GM23248 (cell line): ENCODE measurements at places on chromosomes 1 and 21. TPM values are rescaled to one million over a fixed set of nuclear protein-coding genes. Genes with fewer than 3 reads are reported as not detected.
A peak's percentile ranks its signal among the peaks of the same experiment; 100 is the strongest.

ZRANB2 gene
- 29.3 and 33.8 TPM in 2 replicates for total RNA-seq

DNA sequence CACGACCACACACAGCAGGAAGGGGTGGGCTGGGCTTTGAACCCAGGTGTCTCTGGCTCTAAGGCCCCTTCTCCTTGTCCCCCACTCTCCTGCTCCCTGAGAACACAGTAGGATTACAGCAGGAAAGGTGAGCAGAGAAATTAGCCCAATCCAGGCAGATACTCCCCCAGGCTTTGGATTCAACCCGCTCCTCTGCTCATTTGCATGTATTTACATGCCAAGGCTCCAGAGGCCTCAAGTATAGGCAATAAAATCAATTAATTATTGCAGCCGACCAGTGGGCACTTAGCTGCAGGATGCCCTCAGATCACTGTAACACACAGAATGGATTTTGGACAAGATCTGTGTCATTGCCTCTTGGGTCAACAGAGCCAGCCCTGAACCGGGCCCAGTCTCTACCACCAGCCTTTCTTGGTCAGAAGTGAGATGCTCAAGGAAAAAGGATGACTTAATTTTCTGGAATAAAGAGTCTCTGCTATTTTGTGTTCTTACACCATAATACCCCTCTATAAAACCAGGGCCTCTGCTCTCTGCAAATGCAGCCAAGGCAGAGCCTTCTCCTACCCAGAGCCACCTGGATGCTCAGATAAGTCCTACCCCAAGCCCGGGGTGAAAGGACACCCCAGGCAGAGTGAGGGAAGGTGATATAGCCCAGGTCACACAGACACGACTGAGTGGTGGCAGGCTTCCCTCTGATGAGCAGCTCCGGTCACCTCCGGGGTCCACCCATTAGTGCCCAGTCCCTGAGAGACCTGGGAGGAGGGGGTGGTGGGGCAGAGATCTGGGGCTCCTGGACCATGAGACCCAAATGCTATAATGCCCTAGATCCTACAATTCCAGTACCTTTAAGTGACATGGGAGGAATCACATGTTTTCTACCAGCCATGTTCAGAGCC, 28.9 kb downstream of the MATN1 start:
- DNase-seq = no peak

DNA sequence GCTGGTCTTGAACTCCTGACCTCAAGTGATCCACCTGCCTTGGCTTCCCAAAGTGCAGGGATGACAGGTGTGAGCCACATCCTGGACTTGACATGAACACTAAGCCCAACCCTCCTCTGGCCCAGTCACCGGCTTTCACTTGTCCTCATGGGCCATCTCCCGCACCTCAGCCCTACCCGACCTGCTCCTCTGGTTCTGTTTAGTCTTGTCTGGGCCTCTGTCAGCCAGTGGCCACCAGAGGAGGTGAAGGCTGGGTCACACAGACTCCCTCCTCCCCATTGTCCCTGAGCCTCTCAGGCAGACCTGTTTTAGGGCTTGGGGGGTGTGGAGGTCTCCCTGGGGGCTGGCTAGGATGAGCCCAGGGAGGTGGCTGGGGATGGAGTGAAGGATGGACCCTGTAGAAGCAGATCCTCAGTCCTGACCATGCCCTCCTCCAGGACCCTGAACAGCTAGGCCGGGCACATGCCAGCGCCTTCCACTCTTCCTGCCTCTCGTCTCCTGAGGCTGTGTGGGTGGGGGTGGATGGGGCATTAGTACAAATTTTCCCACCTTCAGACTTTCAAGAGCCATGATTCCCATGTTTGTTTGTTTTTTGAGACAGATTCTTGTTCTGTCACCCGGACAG, 26.1 kb upstream of the UMODL1 start:
- DNase-seq = no peak

NUF2 gene
- total RNA-seq = 4.9 and 11.8 TPM in 2 replicates

HSD3B2 gene
- not detected in 2 replicates for total RNA-seq

FCRL5 gene
- total RNA-seq = not detected in 2 replicates

PTAFR gene
- total RNA-seq = not detected in 2 replicates

OR6K3 gene
- not detected in 2 replicates for total RNA-seq

DNA sequence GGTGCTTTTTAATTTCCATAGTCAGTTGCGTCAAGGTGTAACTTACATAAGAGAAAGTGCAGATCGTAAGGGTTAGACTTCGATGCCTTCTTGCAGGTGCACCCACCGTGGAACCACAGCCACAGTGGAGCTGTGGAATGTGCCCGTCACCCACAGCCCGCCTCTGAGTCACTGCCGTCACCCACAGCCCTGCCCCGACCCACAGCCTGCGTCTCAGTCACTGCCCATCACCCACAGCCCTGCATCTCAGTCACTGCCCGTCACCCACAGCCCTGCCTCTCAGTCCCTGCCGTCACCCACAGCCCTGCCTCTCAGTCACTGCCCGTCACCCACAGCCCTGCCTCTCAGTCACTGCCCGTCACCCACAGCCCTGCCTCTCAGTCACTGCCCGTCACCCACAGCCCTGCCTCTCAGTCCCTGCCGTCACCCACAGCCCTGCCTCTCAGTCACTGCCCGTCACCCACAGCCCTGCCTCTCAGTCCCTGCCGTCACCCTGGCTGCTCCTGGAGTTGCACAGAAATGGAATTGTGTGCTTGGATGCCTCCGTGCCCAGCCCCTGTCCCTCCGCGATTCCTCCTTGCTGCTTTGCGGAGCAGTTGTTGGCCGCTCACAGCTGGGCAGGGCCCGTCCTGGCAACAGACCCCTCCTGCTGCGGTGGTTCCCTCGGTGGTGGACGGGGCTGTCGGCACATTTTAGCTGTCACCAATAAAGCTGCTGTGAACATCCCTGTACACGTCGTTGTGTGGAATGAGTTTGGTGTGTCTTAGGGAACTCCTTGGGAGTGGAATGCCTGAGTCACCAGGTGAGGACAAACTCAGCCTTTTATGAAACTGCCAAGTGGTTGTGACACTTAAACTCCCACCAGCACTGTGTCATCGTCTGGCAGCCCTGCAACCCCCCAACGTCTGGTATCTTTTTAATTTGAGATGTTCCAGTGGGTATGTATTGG, 44.9 kb upstream of the COL6A2 start:
- peak; percentile 98 for DNase-seq

GRCh38 chr1:41025979-41026819, 4.7 kb upstream of the SLFNL1 start:
- no peak for DNase-seq

DNA sequence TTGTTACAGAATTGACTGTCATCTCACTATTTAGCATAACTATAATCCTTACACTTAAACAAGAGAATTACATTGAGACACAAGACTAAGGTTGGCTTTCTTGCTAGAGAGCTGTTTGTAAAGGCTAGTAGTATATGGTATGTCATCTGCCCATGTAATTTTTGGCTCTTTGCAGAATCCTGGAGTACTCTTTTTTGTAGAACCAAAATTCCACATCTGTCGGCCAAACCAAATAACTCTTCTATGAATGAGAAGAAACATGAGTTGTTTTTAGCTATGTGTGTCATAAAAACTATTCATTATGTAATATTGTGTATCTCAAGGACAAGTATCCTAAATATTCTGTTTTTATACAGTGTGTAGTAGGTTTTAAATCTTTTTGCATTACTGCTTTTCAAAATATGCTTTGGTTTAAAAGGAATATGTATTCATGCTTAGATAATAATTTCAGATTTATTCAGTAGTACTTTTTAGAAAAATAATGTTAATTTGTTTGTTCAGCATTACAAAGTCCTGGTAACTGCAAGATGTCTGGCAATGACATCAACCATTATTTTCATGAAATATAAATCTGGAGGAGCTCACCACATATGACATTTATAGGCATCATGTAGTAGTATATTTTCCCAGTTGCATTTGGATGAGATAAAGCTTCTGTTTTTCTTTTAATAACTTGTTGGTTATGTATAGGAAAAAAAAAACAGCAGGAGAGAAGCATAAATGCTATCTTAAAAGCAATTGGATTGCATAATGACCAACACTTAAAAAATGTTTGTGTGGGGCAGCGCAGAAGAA, 159.8 kb downstream of the HS2ST1 start:
- peak; percentile 24 for DNase-seq

DNA sequence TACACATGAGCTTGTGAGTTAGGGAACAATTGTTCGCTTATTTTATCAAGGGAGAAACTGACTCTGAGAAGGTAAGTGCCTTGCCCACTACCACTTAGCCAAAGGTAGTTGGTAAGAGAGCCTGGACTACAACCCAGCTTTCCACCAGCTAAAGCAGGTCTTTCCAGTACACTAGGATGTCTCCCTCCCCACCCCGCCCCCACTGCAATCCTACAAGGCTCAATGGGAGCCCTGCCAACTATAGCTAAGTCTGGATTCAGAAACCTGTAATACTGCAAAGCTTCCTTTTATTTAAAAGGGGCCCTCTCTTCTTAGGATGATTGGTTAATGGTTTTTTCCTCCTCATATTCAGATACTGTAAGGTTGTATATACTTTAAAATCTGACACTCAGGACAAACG, 102.0 kb upstream of the C8B start:
- peak; percentile 4 for DNase-seq

GRCh38 chr1:91498498-91499245, 2.0 kb upstream of the CDC7 start:
- DNase-seq = no peak

DNA sequence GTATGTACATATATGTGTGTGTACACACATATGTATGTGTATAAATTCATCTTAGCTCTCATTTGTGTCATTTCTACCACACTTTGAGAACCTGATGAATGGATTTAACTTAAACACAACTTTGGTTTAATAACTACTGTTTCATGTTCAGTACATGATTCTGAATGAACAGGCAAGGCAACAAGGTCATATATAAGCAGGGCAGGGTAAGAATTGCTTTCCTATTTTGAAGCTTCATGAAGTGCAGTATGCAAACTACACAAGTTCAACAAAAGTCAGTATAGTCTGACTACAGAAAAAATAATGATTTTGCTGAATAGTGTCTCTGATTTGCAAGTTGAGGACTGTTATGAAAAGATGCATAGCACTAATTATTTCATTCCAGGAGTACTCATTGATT, 127.6 kb downstream of the KCNK2 start:
- DNase-seq = no peak

MACO1 gene
- 16.8 and 18.0 TPM in 2 replicates for total RNA-seq

C4BPA gene
- total RNA-seq = not detected in 2 replicates

DNA sequence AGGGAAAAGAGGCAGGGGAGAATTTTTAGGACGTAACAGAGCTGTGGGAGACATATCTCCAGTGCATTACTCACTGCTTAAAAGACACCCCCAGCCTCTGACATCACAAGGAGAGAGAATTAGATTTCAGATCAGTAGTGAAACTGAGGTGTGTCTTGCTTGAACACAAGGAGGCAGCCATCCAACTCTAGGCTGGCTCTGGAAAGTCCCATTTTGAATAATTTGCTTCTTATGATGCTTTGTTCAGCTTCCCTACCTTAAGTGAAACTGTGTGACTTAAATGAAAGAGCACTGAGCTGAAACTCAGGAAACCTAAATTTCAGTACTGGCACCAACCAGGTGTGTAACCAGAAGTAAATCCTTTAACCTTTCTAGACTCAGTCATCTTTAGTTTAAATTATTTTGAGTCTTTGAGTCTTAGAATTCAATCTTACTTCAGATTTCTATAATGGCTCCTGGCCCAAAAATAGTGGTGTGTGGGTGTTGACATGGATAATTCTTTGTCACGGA, 251.6 kb upstream of the SGIP1 start:
- peak; percentile 90 for DNase-seq

RGS8 gene
- not detected in 2 replicates for total RNA-seq

GRCh38 chr1:217138173-217138765, 415.0 kb upstream of the ESRRG start:
- no peak for DNase-seq

DNA sequence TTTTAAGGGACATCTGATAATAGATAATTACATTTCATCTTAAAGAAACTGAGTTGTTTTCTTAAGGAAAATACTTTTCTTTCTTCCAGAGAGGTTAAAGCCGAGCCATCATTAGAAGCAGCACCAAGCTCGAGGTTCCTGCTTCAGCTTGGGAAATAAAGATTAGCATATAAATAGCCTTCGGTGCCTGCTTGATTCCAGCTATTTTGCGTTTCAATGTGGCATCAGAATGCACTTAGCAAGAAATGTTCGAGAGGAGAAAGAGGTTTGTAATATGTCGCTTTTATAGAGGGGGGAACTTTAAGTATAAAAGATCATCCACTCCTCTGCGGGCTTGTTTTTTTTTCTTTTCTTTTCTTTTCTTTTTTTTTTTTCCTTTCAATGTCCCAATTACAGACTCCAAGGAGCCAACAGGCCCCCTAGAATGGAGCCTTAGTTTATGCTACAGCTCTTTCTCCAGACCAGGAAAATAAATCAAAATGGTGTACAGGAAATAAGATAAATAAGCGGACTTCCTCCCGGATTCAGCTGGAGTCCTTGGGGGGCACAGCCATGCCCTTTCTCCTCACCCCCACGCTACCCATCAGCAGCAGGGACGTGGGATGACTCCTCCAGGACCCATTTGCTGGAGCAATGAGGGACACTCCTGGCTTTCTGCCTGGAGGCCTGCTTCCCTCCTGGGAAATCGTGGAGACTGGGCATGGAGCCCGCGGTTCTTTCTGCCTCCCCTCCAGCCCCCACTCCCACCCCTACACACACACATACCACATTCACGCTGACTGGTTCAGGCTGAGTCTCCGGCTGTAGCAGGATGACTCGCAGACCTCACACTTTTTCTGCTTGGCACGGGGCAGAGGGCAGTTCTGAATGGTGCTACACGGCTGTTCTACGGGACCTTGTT, 131.6 kb downstream of the RRAGC start:
- DNase-seq = peak; percentile 60

DNA sequence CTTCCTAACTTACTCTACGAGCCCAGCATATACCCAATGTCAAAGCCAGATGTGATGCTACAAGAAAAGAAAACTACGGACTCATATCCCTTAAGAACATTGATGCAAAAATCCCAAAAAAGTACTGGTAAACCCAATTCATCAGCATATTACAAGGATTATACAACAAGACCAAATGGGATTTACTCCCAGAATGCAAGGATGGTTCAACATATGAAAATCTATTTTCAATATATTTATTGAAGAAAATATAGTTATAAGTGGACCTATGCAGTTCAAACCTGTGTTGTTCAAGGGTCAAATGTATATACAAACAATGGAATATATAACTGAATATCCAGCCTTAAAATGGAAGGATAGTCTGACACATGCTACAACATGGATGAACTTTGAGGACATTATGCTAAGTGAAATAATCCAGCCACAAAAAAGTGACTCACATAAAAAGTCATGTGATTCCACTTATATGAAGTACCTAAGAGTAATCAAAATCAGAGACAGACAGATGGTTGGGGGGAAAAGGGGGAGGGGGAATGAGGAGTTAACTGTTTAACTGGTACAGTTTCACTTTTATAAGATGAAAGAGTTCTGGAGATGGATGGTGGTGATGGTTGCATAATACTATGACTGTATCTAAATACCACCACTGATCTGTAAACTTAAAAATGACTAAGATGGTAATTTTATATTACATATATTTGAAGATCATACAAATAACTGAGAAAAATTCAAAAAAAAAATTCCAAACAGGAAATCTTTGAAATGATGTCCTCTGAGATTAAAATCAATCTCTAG, 3.7 kb upstream of the KLF18 start:
- peak; percentile 23 for DNase-seq

DNA sequence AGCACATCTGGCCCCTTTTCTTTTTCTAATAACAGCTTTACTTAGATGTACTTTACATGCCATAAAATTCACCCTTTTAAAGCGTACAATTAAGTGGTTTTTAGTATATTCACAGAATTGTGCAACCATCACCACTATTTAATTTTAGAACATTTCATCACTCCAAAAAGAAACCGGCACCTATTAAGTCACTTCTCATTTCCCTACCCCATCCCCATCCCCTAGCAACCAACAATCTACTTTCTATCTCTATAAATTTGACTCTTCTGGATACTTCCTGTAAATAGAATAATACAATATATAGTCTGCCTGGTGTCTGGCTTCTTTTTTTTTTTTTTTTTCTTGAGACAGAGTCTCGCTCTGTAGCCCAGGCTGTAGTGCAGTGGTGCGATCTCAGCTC, 59.5 kb upstream of the ENAH start:
- peak; percentile 52 for DNase-seq

CDA gene
- 3.0 and 5.9 TPM in 2 replicates for total RNA-seq
